ENCODE measurements at places on chromosomes 2 and 18. TPM values are rescaled to one million over a fixed set of nuclear protein-coding genes. Genes with fewer than 3 reads are reported as not detected.

DNA sequence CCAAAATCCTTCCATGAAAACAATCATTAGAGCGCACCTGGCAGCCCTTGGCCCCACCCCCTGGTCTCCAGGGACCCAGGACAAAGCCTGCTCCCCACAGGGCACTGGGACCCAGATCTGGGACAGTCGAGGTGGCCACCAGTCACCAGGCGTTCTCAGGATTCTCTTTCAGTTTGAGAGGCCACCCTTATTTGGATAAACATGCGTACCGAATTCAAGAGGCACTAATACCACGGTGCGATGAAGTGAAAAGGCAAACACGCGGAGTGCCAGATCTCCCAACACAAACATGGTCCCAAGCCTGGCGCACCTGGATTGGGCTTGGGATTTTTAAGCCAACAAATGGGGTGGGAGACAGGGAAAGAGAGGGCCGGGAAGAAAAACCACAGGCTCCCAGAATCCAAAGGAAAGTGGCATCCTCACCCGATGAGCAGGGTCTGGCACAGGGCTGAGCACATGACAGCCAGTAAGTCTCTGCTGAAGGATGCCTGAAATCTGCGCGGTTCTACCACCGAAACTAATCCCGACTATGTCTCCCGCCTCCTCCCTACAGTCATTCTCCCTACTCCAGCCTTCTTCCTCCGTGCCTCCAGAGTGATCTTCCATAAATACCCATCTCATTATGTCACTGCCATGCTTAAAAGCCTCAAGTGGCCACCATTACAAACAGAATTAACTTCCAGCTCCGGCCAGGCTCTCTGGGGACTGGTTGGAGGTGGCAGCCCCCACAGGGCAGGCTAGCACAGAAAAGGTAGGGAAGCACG lies 60.9 kb upstream of the KLHL29 start:
- H3K27me3 ChIP-seq = peaks cover 21% of the 10 kb centered on the region
- no peak overlapping the region for H3K4me3 ChIP-seq
- no peak overlapping the region for H3K27ac ChIP-seq
- H3K36me3 ChIP-seq = no peaks in the 10 kb centered on the region
- H3K4me1 ChIP-seq = no peaks in the 10 kb centered on the region

DNA sequence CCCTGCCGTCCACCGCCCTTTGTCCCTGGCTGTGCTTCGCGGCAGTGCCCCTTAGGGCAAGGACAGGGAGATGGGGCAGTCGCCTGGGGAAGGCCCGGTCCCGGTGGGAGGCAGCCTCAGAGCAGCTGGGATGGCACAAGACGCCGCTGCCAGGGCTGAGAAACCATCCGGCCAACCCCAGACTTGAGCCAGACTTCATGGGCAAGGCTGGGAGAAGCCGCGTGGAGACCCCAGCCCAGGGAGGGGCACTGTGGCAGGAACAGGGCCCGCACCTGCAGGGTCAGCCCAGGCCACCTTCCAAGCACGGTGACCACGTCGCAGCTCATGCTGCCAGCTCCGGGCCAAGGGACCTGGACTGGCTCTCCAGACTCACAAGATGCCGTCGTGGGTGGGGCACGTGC lies 84.0 kb downstream of the NFATC1 start:
- H3K4me3 ChIP-seq = no peak overlapping the region
- H3K27ac ChIP-seq = no peak overlapping the region
- no peaks in the 10 kb centered on the region for H3K27me3 ChIP-seq
- H3K4me1 ChIP-seq = peaks cover under 1% of the 10 kb centered on the region
- H3K36me3 ChIP-seq = no peaks in the 10 kb centered on the region
- DNase-seq = no peak

FSHR gene
- not detected for total RNA-seq

GRCh38 chr18:48902023-48902855 lies 48.5 kb downstream of the SMAD7 start:
- no peak overlapping the region for H3K4me3 ChIP-seq
- no peaks in the 10 kb centered on the region for H3K4me1 ChIP-seq
- H3K27me3 ChIP-seq = no peaks in the 10 kb centered on the region
- no peaks in the 10 kb centered on the region for H3K36me3 ChIP-seq
- no peak for DNase-seq

DNA sequence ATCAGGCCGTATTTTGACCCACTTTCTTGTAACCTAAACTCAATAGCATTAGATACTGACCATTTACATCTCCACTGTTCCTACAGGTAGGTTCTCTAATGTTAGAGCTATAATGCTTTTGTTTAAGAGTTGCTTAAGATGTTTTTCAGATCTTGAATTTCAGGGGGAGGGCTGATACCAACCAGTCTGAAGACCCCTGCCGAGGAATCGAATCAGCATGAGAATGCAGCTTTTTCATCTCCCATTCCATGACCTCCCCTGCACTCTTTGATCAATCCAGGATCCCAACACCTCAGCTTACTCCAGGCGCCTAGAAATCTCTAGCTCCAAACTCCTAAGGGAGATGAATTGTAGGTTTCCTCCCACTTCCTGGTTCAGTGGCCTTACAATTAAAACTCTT lies 120.5 kb upstream of the MC4R start:
- H3K27me3 ChIP-seq = no peaks in the 10 kb centered on the region
- no peaks in the 10 kb centered on the region for H3K36me3 ChIP-seq
- no peak overlapping the region for H3K27ac ChIP-seq
- DNase-seq = no peak
- no peaks in the 10 kb centered on the region for H3K4me1 ChIP-seq

DNA sequence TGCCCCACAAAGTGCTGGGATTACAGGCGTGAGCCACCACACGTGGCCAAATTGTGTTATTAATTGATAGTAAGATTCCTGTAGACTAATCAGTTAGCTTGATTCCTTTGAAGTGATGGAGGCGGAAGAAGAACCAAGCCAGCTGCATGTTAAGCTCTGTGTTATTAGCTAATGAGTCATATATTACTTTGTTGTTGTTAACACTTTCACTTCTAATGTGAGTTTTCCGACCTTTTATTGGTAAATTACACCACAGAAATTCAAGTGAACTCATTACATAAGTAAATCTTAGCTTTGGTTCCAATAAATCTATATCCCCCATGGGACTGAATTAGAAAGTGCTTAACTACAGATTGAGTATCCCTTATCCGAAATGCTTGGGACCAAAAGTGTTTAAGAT lies 20.3 kb downstream of the CHMP1B start:
- H3K4me1 ChIP-seq = no peaks in the 10 kb centered on the region
- no peaks in the 10 kb centered on the region for H3K27me3 ChIP-seq
- no peak overlapping the region for H3K27ac ChIP-seq
- H3K36me3 ChIP-seq = no peaks in the 10 kb centered on the region

DNA sequence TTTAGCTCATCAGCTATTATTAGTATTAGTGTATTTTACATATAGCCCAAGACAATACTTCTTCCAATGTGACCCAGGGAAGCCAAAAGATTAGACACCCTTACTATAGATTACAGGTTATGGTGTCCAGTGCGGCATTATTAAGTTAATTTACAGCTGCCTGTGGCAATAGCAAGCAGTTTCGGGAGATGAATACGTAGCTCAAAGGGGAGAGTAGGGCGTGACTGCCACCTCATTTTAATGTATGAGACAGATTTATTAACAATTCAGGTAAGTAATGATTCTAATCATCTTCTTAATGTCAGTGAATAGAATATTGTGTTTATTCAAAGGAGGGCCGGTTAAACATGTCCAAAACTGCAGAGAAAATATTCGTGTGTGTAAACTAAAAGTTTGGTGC lies 6.8 kb upstream of the DSG3 start:
- no peak overlapping the region for H3K27ac ChIP-seq
- H3K4me1 ChIP-seq = no peaks in the 10 kb centered on the region
- no peaks in the 10 kb centered on the region for H3K36me3 ChIP-seq
- DNase-seq = no peak
- H3K4me3 ChIP-seq = no peak overlapping the region
- H3K27me3 ChIP-seq = no peaks in the 10 kb centered on the region

DNA sequence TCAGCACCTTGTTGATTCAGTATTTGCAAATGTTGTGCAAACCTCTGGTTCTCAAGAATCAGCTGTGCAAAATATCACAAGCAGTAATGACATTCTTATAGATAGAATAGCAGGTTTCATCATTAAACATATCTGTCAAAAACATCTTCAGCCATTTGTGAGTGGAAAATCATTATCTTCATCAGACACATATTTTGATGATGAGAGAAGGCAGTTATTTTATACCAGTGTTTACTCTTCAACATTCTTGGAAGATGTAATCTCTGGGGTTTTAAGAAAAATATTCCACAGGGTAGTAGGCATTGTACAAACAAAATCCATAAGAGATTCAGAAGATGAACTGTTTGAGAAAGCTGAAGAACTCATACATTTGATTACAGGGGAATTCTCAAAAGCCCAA lies 64.3 kb downstream of the FSIP2 start:
- H3K4me3 ChIP-seq = no peak overlapping the region
- H3K27me3 ChIP-seq = no peaks in the 10 kb centered on the region
- H3K36me3 ChIP-seq = no peaks in the 10 kb centered on the region
- DNase-seq = no peak
- H3K27ac ChIP-seq = no peak overlapping the region

SRD5A2 gene
- total RNA-seq = not detected

- H3K4me3 ChIP-seq = no peak overlapping the region
- H3K4me1 ChIP-seq = no peaks in the 10 kb centered on the region
- H3K27ac ChIP-seq = no peak overlapping the region
Measured at GRCh38 chr2:239407112-239407511, 6.3 kb upstream of the HDAC4 start.

GPR75 gene
- 2.5 TPM for total RNA-seq

Measured in Panc1 (cell line).